ENCODE measurements at places on chromosomes 4 and X. TPM values are rescaled to one million over a fixed set of nuclear protein-coding genes. Genes with fewer than 3 reads are reported as not detected.

RS1 gene
- total RNA-seq = not detected

ADH1B gene
- total RNA-seq = 898 TPM

MAGEB1 gene
- not detected for total RNA-seq

CFI gene
- total RNA-seq = 25.5 TPM

RHOXF2 gene
- not detected for total RNA-seq

CSN1S1 gene
- not detected for total RNA-seq

PRKG2 gene
- 0.54 TPM for total RNA-seq

AMBN gene
- total RNA-seq = not detected

ACSL1 gene
- total RNA-seq = 78.2 TPM

CENPC gene
- 34.8 TPM for total RNA-seq

TMEM31 gene
- not detected for total RNA-seq

TMEM175 gene
- 43.2 TPM for total RNA-seq

ARX gene
- not detected for total RNA-seq

CENPVL2 gene
- not detected for total RNA-seq

PDE5A gene
- 20.9 TPM for total RNA-seq

POLA1 gene
- total RNA-seq = 8.7 TPM

RBM46 gene
- 0.27 TPM for total RNA-seq

ZMAT1 gene
- 34.9 TPM for total RNA-seq

HPGD gene
- 4.1 TPM for total RNA-seq

CACNA1F gene
- not detected for total RNA-seq

PRSS12 gene
- total RNA-seq = 0.56 TPM

CPEB2 gene
- total RNA-seq = 13.8 TPM

EREG gene
- total RNA-seq = under 0.01 TPM

SOX3 gene
- total RNA-seq = not detected
